ENCODE measurements at places on chromosomes 12 and 14.

- DNase-seq, result no peak
Measured at GRCh38 chr12:84294246-84294645, 618.4 kb downstream of the SLC6A15 start.

DNA sequence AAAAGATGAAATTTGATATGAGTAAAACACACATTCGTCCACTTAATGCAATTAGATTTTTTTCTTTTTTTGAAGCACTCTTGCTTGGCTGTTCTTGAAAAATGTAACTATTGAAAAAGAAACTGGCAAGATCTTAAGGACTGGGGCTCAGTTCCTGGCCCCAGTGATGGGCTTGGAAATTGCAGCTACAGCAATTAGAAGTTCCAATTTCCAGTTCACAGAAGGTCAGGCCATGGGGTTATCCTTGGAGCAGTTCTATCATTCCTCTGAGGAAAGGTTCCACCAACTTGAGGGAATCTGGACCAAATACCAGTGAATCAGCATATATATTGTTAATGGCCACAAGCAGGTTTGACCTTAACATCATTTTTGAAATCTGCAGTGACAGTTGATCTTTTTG lies 18.9 kb downstream of the IGF1 start:
- no peak for DNase-seq

DNA sequence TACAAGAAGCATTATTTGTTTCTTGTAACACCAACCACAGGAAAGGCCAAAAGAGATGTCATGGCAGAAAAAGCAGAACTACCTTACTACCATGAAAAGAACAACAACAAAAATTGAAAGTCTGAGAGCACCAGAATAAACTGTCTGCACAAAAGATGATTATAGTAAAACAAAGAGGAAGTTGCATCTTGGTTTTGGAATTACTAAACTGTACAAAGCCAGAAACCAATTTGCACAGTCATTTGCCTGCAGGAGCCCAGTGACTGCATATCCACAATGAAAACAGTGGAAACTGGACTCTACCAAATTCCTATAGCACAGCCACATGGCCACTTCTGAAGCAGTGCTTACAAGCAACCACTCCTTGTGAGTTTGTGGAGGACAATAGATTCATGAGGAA lies 276.2 kb downstream of the SSPN start:
- DNase-seq, result no peak

DNA sequence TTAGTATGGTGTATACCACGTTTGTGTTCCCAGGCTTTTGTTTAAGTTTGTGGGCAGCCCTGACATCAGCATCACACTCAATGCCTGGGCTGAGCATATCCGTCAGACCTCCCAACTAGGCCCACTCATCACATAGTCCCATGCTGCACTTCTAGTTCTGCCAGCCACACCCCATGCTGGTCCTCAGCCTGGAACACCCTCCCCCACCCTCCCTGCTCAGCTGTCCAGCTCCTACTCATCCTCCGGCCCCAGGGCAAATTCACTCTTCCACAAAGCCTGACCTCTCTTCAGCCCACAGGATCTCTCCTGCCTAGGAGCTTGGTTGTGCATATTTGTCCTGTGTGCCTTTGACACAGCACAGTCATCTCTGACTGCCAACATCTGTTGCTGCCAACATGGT lies 3.9 kb upstream of the ENDOU start:
- no peak for DNase-seq

GRCh38 chr12:32069071-32069470 lies 37.6 kb upstream of the BICD1 start:
- no peak for DNase-seq

- DNase-seq, result no peak
Measured at GRCh38 chr12:12774791-12775190, 10.7 kb upstream of the APOLD1 start.

DNA sequence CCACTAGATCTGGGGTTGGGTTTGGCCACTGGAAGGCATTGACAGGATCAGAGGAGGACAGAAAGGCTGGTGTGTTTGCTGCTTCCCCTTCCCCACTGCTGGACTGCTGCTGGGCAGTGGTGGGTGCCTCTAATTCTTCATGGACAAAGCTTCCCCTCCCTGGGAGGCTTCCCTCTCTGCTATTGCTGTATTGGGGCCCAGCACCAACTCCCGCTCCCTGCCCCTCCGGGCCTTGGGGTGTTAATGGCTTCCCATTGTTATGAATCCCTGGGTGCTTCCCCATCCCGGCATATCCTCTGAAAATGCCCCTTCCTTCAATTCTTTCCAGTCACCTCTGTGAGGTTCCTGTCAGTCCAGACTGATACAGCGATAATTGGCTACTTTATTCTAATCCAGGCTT lies 310.2 kb downstream of the GLT1D1 start:
- no peak for DNase-seq

DNA sequence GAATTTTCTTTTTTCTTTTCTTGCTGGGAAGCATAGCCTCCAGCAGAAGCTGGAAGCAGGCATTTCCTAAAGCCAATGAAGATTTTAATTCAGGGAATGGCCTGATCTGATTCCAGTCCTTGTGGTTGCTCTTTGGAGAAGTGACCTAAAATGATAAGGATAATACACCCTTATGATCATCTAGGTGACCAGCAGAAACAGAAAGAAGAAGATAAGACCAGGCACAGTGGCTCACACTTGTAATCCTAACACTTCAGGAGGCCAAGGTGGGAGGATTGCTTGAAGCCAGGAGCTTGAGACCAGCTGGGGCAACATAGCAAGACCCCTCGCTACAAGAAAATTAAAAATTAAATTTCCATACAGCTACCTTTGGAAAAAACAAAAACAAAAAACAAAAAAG lies 51.2 kb downstream of the EEA1 start:
- no peak for DNase-seq

Data from stimulated activated CD8-positive, alpha-beta memory T cell treated with anti-CD3 and anti-CD28 coated beads, Interleukin-12 subunit alpha, Interleukin-12 subunit beta, amount 100 ng/mL, for 4 hours (primary cell).